ENCODE measurements at places on chromosomes 2 and 18.
A peak's percentile ranks its signal among the peaks of the same experiment; 100 is the strongest.

DNA sequence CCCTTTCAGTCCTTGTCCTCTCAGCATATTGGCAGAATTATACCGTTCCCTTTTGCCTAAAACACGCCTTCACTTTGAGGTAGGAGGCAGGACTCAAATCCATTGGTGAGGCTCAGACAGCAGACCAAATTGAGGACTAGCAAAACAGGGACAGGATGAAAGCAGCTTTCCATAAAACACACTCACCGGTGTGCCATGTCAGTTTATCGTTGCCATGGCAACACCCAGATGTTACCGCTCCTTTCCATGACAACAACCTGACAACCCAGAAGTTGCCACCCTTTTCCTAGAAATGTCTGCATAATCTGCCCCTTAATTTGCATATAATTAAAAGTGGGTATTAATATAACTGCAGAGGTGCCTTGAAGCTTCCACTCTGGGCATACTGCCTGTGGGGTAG is 730.4 kb downstream of the METTL4 start:
- no peak for DNase-seq

- no peak for DNase-seq
Observed at GRCh38 chr18:27845897-27846296, 331.0 kb downstream of the CDH2 start.

DNA sequence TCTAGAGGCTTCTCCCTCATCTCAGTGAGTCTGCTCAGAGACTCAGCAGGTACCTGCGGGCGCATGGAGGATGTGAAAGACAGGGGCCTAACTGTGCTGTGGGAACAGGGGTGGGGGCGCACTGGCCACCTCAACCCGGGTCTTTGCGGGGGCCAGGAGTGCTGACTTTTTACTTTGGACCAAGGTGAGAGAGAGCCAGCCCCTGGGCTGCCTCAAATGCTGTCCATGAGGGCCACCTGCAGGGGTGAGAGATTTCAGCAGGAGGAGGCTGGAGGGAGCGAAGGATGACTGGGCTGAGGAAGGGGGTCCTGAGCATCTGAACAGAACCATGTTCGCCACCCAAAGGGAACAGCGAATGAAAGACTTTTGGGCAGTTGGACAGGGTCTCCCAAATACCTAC is 129.4 kb downstream of the TNS1 start:
- no peak for DNase-seq

DNA sequence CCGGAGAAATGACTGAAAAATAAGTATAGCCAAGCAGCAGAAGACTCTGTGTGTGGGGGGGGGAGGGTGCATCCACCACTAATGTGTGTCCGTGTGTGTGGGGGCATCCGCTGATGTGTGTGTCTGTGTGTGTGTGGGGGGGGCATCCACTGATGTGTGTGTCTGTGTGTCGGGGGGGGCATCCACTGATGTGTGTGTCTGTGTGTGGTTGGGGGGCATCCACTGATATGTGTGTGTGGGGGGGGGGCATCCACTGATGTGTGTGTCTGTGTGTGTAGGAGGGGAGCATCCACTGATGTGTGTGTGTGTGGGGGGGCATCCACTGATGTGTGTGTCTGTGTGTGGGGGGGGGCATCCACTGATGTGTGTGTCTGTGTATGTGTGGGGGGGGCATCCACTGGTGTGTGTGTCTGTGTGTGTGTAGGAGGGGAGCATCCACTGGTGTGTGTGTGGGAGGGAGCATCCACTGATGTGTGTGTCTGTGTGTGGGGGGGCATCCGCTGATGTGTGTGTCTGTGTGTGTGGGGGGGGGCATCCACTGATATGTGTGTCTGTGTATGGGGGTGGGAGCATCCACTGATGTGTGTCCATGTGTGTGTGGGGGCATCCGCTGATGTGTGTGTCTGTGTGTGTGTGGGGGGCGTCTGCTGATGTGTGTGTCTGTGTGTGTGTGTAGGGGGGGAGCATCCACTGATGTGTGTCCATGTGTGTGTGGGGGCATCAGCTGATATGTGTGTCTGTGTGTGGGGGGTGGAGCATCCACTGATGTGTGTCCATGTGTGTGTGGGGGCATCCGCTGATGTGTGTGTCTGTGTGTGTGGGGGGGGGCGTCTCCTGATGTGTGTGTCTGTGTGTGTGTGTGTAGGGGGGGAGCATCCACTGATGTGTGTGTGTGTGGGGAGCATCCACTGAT is 125.0 kb downstream of the NFATC1 start:
- no peak for DNase-seq

DNA sequence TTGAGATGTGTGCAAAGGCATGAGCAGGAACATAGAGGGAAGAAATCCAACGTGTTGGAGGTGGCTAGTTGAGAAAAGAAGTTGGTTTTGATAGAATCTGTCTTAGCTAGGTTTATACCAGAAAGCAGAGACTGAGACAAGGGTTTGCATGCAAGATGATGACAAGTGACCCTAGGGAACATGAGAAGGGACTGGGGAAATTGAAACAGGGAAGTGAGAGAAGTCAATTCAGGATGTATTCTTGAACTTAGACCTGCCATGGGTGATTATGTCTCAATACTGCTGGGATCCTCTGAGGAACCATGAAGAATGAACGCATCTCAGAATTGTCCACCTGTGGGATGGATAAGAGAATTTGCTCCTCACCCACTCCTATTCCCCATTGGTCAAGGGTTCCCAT is 20.5 kb downstream of the IL36A start:
- DNase-seq, result no peak

DNA sequence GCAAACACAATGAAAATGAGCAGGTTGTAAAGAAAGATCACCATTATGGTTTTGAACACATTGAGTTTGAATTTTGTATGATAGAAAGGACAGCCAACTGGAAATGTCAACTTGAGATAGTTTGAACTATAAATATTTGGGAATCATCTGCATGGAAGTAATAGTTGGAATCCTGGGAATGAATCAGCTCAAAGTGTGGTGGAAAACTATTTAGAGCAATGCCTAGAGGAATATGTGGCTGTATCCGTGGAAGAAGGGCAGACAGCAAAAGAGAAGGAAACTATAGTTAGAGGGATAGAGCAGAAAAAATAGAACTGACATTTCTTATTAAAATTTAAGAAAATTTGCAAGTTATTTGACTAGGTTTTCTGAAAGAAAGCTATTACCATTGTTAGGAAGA is 112.5 kb upstream of the OTX1 start:
- no peak for DNase-seq

DNA sequence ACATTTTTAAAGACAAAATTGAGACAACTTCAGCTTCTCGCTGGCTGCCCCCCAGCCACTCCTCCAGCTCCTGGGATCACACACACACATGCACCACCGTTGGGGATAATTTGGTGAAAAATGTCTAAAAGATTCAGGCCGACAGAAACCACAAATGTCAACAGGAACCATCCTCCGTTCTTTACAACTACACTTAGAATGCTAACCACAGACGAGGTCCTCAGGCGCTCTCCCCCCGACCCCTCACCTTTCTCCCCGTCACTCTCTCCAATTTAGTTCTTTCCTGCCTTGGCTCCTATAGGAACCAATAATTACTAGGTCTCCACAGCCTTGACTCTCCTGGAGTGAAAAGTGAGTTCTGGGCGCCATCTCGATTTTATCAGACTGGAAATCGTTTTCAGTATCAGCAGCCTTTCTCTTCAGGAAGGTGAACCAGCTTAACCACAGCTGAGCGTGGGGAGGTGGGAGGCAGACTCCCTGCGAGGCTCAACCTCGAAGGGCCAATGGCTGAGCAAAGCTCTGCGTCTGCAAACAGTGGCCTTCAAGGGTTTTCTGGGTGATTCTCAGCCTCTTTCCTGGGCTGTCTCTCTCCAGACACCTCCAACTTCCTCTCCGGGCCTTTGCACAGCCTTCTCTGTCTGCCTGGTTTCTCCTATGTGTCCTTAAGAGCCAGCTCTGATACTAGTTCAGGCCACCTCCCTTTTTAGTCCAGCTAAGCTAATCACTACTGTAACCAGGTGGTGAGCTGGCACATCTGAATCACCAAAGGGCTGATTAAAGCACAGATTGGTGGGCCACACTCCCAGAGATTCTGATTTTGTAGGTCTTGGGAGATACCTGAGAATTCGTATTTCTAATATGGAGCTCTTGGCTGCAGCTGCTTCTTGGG is 115.7 kb upstream of the COPS8 start:
- no peak for DNase-seq

GRCh38 chr2:60154142-60154541 is 399.3 kb downstream of the BCL11A start:
- no peak for DNase-seq

- no peak for DNase-seq
Observed at GRCh38 chr2:11387100-11387390, 42.6 kb upstream of the ROCK2 start.

- no peak for DNase-seq
Observed at GRCh38 chr2:241797441-241798080, 11.4 kb upstream of the NEU4 start.

- no peak for DNase-seq
Observed at GRCh38 chr2:64296695-64297346, 152.6 kb upstream of the PELI1 start.

DNA sequence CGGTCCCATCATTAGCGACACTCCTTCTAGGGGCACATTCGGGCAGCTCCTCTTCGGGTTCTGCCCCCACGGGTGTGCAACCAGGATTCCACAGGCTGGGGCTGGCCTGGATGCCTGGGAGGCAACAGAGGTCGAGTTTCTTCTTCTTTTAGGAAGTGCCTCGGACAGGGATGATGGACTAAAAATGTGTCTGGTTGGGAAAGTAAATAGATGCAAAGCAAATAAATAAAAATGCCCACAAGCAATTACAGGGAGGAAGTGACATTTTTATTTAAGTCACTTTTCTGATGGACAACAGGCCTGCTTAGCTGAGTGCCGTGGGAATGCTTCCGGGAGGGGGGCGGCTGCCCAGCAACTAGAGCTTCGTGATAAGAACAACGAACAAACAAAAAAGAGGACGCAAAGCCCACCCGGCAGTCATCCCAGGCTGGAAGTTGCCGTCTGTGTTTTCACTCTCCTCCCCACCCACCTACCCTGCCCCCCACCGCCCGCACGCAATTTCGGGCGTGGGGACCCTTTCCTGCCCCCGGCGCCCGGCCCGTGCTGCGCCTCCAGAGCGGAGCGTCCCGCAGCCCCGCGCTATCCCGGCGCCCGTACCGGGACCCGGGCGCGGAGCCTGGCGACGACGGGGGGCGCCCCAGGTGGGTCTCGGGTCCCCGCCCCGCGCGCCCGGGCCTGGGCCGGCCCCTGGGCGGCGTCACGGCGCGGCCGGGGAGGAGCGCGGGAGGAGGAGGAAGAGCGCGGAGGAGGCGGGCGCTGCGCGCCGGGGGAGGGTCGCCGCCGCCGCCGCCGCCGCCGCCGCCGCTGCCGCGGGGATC is 412 bp upstream of the NCK2 start:
- DNase-seq, result peak; percentile 15

GRCh38 chr2:83305758-83306378 is 1153.2 kb downstream of the SUCLG1 start:
- no peak for DNase-seq

DNA sequence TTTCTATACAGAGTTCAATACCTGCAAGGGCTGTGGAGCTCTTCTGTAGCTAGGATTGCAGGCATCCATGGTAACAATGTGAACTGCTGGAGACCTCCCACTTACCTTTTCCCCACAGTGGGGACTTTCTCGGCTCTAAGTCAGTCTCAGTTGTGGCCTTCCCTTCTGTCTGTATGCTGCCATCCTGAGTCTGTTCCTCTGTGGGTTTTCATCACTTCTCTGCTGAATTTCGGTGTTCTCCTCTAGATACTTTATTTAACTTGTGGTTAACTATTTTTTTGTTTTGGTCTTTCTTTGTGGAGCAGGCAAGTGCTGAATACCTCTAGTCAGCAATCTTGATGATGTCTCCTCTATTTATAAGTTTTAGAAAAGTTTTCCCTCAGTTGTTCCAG is 647.2 kb upstream of the CDH2 start:
- no peak for DNase-seq

DNA sequence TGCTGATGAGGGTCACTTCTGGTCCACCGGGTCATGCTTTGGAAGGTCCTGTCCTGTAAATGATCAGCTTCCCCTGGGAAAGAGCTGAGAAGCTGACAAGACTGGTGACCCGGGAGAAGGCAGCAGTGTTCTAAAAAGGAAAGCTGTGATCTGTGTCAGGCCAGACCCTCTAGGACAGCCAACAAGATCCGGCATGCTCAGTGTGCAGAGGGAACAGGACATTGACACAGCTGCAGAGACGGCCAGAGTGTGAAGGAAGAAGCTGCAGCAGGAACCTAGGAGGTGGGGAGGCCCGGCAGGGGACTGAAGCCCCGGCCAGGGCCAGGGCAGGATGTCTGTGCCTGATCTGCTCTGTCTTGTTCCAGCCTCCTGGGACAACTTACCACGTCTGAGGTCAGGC is 372.7 kb upstream of the ID2 start:
- DNase-seq, result no peak

DNA sequence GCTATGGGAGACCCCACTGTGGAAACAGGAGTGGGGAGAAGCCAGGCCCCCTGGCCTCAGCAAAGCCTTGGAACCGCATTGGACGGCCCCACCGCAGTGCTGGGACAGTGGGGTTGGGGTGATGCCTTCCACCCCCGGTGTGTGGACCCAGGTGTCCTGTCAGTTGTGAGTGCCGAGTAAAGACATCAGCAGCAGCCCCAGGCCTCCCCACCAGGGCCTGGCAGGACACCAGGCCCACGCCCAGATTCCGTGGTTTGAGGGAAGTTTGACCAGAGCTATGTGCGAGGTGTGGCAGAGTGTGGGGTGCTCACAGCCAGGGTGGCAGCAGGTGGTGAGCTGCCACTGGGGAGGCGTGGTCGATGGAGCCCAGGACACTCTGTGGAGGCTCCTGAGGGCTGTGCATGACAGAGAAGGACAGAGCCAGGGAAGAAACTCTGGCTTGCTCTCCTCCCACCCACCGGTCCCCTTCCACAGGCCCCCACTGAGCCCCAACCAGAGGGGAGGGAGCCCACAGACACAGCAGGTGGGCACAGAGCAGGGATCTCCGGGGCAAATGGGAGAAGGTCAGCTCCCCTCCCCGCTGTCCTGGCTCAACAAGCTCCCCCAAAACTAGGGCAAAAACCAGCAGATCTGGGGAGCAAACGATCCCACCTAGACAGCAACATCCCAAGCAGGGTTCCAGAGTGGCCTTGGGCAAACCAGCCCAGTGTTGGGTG is 69.1 kb downstream of the TWIST2 start:
- DNase-seq, result no peak

- no peak for DNase-seq
Observed at GRCh38 chr18:24341361-24341760, 56.3 kb downstream of the OSBPL1A start.

DNA sequence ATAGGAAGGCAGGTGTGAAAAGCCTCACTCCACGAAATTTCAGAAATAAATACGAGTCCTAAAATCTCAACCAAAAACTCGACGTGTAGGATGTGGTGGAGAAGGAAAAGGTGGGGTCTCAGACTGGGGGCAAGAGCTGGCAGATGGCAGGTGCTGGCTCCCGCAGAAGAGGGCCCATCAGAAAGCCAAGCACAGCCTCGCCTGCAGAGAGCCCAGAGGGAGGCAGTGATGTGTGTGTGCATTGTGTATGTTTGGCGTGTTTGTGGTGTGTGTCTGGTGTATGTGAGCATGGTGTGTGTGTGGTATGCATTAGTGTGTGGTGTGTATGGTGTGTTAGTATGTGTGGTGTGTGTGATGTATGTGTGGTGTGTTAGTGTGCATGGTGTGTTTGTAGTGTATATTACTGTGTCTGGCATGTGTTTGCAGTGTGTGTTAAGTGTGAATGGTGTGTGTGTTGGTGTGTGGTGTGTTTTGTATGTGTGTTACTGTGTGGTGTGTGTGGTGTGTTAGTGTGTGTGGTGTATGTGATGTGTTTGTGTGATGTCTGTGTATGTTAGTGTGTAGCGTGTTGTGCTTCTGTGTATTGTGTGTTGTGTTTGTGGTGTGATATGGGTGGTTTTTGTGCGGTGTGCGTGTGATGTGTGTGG is 116.5 kb downstream of the FAM168B start:
- no peak for DNase-seq
